ENCODE measurements at places on chromosomes 13 and 19.

- peak; percentile 6 for DNase-seq
Measured at GRCh38 chr13:100789481-100789880, 114.9 kb upstream of the TMTC4 start.

- DNase-seq, result no peak
Measured at GRCh38 chr13:88014527-88014926, 343.4 kb downstream of the SLITRK5 start.

DNA sequence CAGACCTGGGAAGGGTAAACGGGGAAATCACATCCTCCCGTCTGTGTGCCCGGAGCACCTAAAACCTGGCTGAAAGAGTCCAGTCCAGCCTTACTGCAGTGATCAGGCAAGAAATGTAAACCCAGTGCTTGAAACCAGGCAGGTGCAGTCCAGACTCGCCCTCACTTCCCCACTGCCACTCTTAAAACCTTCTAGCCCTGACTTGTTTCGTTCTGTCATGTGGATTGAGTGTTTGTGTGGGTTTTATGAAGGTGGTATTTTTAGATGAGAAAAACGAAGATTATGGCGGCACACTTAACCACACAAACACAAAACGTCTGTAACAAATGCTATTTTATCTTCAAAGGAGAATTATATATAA is 839 bp upstream of the CKAP2 start:
- DNase-seq, result no peak

- DNase-seq, result peak; percentile 58
Measured at GRCh38 chr13:71867131-71867814, at the start of gene DACH1. Gene DACH1 (minus strand): TSS chr13:71867204.

DNA sequence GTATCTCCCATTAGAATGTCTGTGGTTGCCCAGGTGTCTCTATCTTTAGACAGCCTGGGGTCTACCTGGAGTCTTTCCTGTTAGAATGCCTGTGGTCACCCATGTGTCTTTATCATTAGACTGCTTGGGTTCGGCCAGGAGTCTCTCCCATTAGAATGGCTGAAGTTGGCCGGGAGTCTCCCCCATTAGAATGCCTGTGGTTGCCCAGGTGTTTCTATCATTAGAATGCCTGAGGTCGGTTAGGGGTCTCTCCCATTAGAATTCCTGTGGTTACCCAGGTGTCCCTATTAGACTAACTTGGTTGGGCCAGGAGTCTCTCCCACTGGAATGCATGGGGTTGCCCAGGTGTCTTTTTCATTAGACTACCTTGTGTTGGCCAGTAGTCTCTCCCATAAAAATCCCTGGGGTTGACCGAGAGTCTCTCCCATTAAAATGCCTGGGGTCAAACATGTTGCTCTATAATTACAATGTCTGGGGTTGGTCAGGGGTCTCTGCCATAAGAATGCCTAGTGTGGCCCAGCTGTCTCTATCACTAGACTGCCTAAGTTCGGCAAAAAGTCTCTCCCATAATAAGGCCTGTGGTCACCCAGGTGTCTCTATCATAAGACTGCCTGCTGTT is 1448.7 kb downstream of the UQCRFS1 start:
- DNase-seq, result no peak
